Hematopoietic multipotent progenitor cell treated with erythropoietin and hydrocortisone succinate and interleukin-3 and kit ligand, for 6 days (in vitro differentiated cells): ENCODE measurements at places on chromosomes 4 and X.

DNA sequence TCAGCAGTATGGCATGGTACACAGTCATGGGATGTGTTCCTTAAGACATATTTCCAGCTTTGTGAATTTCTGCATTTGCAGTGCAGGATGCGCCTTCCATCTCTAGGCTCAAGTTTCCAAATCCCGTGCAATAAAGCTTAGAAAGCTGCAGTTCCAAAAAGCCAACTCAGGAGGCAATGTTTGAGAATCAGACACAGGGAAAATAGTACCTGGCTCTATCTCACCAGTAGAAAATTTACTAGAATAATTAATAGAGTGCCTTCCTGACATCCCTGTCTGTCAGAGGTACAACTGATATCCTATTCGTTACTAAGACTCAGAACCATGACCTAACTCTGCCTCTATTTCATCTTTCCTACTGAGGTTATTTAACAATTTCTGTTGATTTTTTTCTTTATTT is 1333.0 kb downstream of the PCDH19 start:
- no peak for DNase-seq

- peak; percentile 17 for DNase-seq
Observed at GRCh38 chrX:132737743-132738142, 220.7 kb downstream of the HS6ST2 start.

GRCh38 chr4:78659264-78659663 is 107.7 kb downstream of the ANXA3 start:
- DNase-seq, result peak; percentile 48

DNA sequence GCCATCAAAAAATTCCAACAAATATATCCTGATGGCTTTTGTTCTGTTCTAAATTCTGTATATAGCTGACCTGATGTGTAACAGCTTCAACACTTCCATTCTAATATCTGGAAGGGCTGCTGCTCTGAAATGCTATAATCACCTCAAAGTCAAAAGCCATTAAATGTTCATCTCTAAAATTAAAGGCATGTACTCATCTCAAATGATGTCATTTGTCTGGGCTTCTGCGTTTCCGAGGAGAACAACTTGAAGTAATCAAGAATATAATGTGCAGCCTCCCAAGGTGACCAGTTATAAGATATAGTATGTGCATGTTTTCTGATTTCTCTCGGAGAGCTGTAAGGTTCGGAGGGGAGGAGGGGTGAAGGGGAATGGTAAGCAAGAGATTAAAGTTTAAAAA is 237.6 kb downstream of the SCFD2 start:
- DNase-seq, result no peak

- DNase-seq, result no peak
Observed at GRCh38 chr4:177093964-177094363, 215.7 kb upstream of the NEIL3 start.

DNA sequence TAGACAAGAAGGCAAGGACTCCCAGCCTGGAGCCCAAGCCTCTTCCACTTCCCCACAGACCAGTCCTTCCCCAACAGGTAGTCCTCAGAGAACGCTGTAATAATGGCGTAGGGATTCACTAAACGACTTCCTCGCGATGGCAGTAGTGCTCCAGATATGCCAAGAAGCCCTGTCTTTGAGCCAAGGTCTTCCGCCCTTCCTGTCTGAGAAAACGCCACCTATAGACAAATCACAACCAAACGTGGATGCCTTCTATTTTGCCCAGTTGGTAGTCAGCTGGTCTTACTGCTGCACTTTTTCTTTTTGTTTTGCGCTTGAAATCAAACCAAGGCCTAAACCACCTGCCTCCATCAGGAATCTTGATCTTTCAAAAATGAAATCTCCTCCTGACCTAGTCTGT is 203.3 kb downstream of the OR13H1 start:
- DNase-seq, result no peak

- no peak for DNase-seq
Observed at GRCh38 chrX:113726009-113726408, 857.9 kb upstream of the HTR2C start.

- peak; percentile 1 for DNase-seq
Observed at GRCh38 chrX:15158350-15158735, 111.5 kb downstream of the ASB9 start.

DNA sequence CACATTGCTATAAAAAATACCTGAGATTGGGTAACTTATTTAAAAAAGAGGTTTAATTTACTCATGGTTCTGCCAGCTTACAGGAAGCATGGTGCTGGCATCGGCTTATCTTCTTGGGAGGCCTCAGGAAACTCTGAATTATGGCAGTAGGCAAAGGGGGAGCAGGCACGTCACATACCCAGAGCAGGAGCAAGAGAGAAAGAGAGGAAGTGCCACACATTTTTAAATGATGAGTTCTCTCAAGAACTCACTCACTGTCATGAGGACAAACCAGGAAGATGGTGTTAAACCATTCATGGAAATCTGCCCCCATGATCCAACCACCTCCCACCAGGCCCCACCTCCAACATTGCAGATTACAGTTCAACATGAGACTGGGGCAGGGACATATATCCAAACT is 10.0 kb upstream of the AFF1 start:
- no peak for DNase-seq

DNA sequence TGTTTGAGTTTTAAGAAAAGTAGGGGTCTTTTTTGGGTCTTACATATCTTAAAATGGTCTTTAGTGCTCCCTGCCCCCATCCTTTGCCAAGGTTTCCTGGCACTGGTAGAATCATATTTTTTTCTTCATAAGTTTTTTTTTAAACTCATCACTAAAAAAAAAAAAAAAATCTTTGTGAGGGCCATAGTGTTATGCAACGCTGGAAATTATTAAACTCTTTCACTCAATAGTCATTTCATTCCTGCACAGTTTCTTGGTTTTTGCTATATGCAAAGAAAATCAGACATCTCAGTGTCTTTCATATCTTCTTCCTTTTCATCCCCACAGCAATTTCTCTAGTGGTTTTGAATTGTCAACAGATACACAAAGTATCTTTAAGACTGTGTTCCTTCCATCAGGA is 95.6 kb downstream of the TMA16 start:
- DNase-seq, result no peak

- DNase-seq, result peak; percentile 4
Observed at GRCh38 chrX:109600237-109600651, 24.7 kb downstream of the KCNE5 start.

DNA sequence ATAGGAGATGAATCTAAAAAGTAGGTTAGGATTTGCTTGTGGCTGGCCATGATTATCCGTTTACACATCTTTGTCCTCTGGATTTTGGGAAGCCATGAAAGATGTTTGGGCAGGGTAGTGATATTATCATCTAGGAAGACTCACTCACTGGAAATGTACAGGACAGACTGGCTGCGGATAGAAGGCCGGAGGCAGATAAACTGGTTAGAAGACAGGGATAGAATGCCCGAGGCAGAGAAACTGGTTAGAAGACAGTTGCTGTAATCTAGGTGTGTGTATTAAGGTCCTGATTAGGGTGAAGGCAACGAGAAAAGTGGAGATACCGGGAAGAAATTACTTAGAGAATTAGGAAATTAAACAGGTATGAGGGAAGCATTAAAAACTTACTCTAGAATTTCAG is 68.8 kb downstream of the SPRY1 start:
- no peak for DNase-seq

DNA sequence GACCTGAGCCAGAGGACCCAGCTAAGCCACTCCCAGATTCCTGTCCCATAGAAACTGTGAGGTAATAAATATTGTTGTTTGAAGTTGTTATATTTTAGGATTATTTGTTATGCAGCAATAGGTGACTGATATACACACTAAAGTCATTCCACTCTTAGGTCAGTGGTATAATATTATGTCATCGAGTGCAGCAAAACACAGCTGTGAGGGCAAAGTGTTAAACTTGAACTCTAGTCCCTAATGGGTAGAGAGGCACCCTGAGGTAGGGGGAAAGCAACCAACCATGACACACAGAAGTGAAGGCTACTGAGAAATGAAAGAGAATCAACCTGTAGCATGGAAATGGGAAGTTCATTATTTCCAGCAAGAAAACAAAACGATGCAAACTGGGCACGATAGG is 66.6 kb downstream of the ATXN3L start:
- no peak for DNase-seq

DNA sequence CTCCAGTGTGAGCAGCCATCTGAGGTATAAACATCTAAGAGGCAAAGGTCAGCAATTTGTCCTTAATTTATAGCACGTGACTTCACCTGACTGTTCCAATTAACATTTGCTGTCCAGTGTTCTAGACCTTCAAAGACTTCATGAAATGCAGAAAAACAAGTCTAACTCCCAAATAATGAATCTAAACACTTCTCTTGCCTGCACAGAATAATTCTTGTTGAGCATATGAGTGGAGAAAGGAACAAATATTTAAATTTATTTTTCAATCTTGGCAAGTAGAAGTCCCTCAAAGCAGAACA is 12.0 kb downstream of the RFC1 start:
- no peak for DNase-seq

- DNase-seq, result no peak
Observed at GRCh38 chr4:16480011-16480410, 253.7 kb upstream of the TAPT1 start.

DNA sequence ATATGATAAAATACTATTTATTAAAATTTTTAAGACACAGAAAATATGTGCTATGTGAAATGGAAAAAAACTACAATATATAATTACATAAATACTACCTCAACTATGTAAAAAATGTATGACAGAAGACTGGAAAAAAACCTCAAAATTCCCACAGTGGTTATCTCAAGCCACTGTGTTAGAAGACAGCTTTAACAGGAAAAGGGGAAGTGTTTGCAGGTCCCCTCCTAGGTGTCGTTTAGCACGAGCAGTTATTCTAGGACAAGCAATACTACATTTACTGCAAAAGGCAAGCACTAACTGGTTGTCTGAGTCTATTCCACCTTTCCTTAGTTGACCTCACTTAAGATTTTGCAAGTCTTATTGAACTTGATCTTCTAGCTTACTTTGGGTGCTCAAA is 44.9 kb upstream of the PHF8 start:
- no peak for DNase-seq

DNA sequence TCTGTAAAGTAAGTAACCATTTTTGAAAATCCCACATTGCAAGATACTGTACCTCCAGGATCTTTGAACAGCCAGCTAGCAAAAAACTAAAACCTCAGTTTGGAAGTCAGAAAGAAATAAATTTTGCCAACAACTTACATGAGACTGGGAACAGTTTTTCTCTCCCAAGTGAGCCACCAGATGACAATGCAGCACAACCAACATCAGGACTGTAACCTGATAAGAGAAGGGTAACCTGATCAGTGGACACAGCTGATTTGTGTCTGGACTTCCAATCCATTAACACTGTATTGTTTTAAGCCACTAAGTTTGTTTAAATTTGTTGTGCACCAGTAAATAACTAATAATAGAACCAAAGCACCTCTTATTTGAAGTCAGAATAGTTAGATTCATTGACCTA is 923.3 kb downstream of the FAT4 start:
- no peak for DNase-seq

- no peak for DNase-seq
Observed at GRCh38 chrX:31420302-31420701, 348.5 kb upstream of the FTHL17 start.

DNA sequence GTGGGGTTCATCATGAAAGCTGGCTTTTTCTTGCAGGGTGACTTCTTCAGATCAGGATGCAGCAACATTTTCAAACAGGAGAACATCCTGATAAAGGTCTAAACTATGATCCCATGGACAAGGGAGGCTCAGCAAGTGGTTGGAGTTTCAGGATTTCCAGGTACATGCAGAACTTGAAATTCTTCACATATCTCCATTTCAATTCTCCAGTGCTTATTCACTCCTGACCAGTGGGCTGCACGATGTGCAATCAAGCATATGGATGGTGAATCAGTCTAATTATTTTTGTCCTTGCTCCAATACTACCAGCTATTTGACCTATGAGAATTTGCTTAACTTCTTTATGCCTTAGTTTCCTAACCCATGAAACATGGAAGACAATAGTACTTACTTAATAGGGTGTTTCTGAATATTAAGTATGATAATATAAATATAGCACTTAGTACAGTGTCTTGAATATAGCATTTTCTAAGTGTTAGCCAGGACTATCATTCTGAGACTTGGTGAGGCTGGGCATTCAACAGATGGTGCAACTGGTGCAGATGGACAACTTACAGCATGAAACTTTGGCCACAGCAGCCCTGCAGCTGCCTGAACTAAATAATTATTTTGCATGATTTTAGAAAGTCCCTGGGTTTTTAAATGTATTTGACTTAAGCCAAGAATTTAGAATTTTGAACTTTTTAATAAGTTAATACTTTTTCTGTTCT is 92.4 kb downstream of the HPGD start:
- DNase-seq, result no peak
